GM03348 (cell line): ENCODE measurements at places on chromosomes 2 and 18.

DNA sequence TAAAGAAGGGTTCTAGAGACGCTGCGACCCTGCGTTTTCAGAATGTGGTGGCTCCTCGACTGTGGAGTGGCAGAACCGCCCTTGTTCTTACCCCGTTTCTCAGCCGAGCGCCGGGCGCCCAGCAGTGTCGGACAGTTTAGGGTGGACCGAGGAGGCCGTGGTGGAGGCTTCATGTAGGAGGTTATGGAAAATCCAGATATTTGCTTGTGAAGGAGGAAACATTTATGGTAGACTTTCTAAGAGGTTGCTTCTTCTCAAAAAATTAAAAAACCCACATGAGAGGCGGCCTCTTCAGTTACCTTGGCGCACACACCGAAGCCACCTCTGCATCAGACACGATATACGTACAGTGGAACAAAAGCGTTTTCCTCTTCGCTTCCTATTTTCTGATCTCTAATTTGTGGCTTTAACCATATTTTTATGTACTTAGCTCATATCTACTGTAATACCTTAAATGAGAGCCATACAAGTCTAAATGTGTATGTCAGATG is 120.8 kb downstream of the NFATC1 start:
- DNase-seq: no peak

- peak; percentile 22 for DNase-seq
Observed at GRCh38 chr2:149488706-149489440, 98.7 kb downstream of the MMADHC start.

GRCh38 chr2:99399063-99399462 is 61.9 kb downstream of the EIF5B start:
- no peak for DNase-seq

GRCh38 chr2:217363470-217363869 is 503.6 kb upstream of the TNP1 start:
- no peak for DNase-seq

- DNase-seq: no peak
Observed at GRCh38 chr2:108364676-108365297, 13.0 kb upstream of the SULT1C4 start.

GRCh38 chr18:42742474-42742873 is 373.0 kb downstream of the RIT2 start:
- DNase-seq: no peak

- DNase-seq: no peak
Observed at GRCh38 chr2:164110515-164110914, 374.7 kb upstream of the FIGN start.
